ENCODE measurements at places on chromosomes 1 and 21. TPM values are rescaled to one million over a fixed set of nuclear protein-coding genes. Genes with fewer than 3 reads are reported as not detected.
A peak's percentile ranks its signal among the peaks of the same experiment; 100 is the strongest.

- H3K4me1 ChIP-seq, result no peaks in the 10 kb centered on the region
- no peak for DNase-seq
- no peak overlapping the region for H3K4me3 ChIP-seq
- H3K36me3 ChIP-seq, result no peaks in the 10 kb centered on the region
These were observed 382.2 kb downstream of the NTNG1 start for GRCh38 chr1:107523061-107523460.

DNA sequence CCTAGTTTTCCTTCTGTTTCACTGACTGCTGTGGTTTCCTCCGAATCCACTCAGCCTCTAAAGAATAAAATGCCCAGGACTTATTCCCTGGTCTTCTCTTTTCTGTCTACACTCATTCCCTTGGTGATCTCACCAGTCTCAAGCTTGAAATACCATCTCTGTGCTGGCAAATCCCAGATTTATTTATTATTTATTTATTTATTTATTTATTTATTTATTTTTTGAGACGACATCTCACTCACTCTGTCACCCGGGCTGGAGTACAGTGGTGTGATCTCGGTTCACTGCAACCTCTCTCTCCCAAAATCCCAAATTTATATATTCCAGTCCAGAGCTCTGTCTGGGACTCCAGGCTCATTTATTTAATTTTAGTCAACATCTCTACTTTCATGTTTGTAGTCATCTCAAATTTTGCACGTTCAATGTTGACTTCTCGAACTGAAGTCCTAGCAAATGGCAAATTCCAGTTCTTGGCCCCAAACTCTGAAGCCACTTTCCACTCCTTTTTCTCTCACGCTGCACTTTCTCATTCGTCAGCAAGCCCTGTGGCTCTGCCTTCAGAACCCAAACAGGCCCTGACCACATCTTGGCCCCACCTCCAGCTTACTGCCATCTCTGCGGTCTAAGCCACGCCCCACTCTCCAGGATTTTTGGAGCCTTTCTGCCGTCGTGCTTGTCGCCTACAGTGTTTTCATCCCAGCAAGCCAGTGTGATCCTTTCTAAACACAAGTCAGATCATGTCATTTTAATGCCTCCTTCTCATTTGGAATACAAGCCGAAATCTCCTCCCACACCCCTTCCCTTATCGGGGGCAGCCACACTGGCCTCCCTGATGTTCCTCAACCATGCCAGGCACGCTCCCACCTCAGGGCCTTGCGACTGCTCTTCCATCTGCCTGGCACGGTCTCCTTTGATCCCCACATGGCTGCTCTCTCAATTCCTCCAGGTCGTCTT is 14.2 kb upstream of the TENT5B start:
- H3K27me3 ChIP-seq, result no peaks in the 10 kb centered on the region
- peak; percentile 90 for DNase-seq
- H3K36me3 ChIP-seq, result no peaks in the 10 kb centered on the region
- H3K4me3 ChIP-seq, result no peak overlapping the region

DNA sequence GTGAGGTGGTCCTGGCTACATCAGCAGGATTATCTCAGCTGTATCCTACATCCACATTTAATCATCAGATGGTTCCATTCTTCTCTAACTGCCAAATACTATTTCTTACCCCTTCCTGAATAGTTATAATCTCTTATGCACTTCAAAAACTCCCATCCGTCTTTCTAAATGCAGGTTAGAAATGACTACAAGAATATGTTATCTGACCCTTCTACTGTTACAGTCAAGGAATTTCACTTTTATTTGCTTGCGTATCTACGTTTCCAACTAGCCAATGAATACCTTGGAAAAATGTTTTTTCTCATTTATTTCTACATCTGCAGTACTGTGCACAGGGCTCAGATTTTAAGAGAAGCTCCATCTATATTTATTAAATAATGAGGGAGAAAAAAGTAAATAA is 709.9 kb downstream of the KCNT2 start:
- no peaks in the 10 kb centered on the region for H3K27me3 ChIP-seq
- H3K27ac ChIP-seq, result no peak overlapping the region
- H3K4me1 ChIP-seq, result no peaks in the 10 kb centered on the region
- DNase-seq, result no peak
- no peaks in the 10 kb centered on the region for H3K36me3 ChIP-seq
- H3K4me3 ChIP-seq, result no peak overlapping the region

- H3K4me1 ChIP-seq, result no peaks in the 10 kb centered on the region
- no peak for DNase-seq
- no peak overlapping the region for H3K27ac ChIP-seq
- no peaks in the 10 kb centered on the region for H3K27me3 ChIP-seq
- no peak overlapping the region for H3K4me3 ChIP-seq
These were observed 27.9 kb downstream of the EDARADD start for GRCh38 chr1:236421850-236422516.

DNA sequence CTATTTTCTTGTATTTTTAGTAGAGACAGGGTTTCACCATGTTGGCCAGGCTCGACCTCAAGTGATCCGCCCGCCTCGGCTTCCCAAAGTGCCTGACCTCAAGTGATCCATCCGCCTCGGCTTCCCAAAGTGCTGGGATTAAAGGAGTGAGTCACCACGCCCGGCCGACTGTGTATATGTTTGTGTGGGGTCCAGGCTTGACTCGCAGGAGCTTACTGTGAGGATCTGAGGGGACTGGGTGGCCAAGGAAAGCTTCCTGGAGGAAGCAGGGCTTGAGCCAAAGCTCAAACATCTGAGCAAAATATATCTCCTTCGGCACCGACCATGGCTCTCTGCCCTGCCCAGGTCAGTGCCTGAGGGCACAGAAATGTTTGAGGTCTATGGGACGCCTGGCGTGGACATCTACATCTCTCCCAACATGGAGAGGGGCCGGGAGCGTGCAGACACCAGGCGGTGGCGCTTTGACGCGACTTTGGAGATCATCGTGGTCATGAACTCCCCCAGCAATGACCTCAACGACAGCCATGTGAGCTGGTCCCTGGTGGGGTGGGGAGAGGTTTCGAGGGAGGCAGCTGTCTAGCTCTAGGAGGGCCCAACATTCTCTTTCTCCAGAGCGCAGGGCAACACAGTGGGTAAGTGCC is 10.5 kb downstream of the PADI3 start:
- no peaks in the 10 kb centered on the region for H3K36me3 ChIP-seq
- no peak for DNase-seq
- H3K4me3 ChIP-seq, result no peak overlapping the region
- H3K4me1 ChIP-seq, result no peaks in the 10 kb centered on the region
- no peak overlapping the region for H3K27ac ChIP-seq

- no peaks in the 10 kb centered on the region for H3K27me3 ChIP-seq
- no peak for DNase-seq
- H3K4me1 ChIP-seq, result peaks cover 3% of the 10 kb centered on the region
- H3K36me3 ChIP-seq, result no peaks in the 10 kb centered on the region
These were observed 2.1 kb upstream of the S100A2 start for GRCh38 chr1:153567621-153568366.

GRCh38 chr1:43381612-43382011 is 8.0 kb downstream of the MED8 start:
- no peaks in the 10 kb centered on the region for H3K27me3 ChIP-seq
- H3K36me3 ChIP-seq, result peaks cover 19% of the 10 kb centered on the region
- DNase-seq, result no peak
- no peak overlapping the region for H3K4me3 ChIP-seq

DNA sequence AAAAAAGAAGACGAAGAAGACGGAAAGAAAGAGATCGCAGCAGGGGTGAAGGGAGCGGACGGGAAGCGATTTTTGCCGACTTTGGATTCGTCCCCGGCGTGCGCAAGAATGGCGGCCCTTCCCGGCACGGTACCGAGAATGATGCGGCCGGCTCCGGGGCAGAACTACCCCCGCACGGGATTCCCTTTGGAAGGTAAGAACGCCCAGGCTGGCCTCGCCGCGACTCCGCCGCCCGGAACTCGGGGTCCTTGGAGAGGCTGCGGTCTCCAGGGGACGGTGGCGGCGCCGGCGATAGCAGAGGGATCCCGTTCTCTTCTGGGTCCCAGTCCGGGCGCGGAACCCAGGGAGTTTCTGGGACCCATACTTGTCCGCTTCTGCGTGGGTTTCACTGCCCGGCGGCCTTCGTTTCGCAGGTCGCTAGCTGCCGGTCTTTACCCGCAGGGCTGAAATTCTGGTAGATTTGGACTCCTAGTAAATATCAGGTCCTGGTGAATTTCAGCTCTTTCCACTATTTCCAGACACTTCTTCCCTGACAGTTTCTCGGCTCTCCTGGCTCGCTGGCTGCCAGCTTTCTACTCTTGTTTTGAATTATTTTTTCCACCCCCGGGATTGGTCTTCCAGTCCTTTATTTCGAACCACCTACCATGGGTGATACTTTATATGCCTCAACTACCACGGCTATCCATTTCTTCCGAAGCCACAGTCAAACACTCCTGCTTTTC is 1.0 kb downstream of the PAX7 start:
- H3K4me3 ChIP-seq, result no peak overlapping the region
- peaks cover 4% of the 10 kb centered on the region for H3K4me1 ChIP-seq
- no peak overlapping the region for H3K27ac ChIP-seq
- no peaks in the 10 kb centered on the region for H3K36me3 ChIP-seq
- H3K27me3 ChIP-seq, result peaks cover 67% of the 10 kb centered on the region

DNA sequence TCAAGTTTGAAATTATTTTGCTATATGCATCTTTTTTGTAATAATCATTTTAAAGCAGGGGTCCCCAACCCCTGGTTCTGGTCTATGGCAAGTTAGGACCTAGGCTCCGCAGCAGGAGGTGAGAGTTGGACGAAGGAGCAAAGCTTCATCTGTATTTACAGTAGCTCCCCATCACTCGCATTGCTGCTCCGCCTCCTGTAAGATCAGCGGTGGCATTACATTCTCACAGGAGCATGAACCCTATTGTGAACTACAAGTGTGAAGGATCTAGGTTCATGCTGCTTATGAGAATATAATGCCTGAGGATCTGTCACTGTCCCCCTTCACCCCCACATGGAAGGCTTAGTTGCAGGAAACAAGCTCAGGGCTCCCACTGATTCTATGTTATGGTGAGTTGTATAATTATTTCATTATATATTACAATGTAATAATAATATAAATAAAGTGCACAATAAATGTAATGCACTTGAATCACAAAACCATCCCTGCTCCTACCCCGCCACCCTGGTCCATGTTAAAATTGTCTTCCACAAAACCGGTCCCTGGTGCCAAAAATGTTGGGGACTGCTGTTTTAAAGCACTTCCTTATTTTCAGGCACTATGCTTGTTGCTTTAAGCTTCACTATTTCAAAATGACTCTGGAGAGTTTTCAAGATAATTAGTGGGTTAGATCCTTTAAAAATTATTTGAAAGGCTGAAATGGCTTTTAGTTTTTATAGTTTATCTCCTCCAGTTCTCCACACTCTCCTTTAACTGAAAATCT is 74.8 kb downstream of the PLA2G4A start:
- H3K27ac ChIP-seq, result no peak overlapping the region
- no peak for DNase-seq
- H3K27me3 ChIP-seq, result no peaks in the 10 kb centered on the region
- no peaks in the 10 kb centered on the region for H3K4me1 ChIP-seq

DNA sequence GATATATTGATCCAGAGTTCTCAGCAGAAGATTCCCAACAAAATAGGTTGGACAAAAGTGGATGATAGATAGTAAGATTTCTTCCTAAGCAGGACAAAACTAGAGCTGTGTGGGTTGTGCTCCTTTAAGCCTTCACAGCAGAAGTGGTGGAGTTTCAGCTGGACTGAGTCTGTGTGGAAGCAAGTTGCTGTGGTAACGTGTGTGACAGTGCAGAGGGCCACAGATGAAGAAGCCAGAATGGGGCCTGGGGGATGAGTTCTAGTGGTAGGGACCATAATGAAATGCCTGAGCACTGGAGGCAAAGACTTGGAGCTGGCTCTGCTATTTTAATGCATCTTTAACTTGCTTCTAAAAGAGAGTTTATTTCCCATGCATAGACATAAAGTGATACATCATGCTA is 238.7 kb upstream of the POGK start:
- no peak for DNase-seq
- no peaks in the 10 kb centered on the region for H3K4me1 ChIP-seq
- no peak overlapping the region for H3K4me3 ChIP-seq
- H3K36me3 ChIP-seq, result no peaks in the 10 kb centered on the region
- H3K27ac ChIP-seq, result no peak overlapping the region

GRCh38 chr1:10181154-10181553 is 29.2 kb upstream of the KIF1B start:
- no peaks in the 10 kb centered on the region for H3K27me3 ChIP-seq
- no peaks in the 10 kb centered on the region for H3K4me1 ChIP-seq
- no peak for DNase-seq
- no peak overlapping the region for H3K4me3 ChIP-seq
- peaks cover 9% of the 10 kb centered on the region for H3K36me3 ChIP-seq
- H3K27ac ChIP-seq, result no peak overlapping the region

DNA sequence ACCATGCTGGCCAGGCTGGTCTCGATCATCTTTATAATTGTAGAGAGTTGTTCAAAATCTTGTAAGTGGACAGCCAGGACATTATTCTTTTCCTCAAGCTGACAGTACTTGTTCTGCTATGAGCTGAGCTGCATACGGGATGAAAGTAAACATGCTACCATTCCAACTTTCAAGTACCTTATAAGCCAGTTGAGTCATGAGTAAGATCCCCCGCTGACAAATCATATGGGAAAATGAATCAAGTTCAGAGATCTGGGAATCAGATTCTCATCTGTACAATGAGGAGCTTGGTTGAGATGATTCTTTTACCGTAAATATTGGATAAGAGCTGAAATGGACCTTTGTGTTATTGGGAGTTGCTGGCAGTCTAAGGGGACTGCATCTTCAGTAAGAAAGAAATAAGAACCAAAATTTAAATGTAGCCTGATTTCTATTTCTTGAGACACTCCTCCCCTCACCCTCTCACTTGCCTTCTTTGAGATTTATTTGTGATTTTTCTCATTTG is 62.7 kb downstream of the CENPF start:
- H3K27me3 ChIP-seq, result no peaks in the 10 kb centered on the region
- no peak overlapping the region for H3K27ac ChIP-seq
- H3K4me1 ChIP-seq, result no peaks in the 10 kb centered on the region
- H3K4me3 ChIP-seq, result no peak overlapping the region
- H3K36me3 ChIP-seq, result no peaks in the 10 kb centered on the region

FCAMR gene
- 2.3 TPM for total RNA-seq

GSTM5 gene
- 4.2 TPM for total RNA-seq

COL6A1 gene
- 163 TPM for total RNA-seq

DYNLT5 gene
- 1.2 TPM for total RNA-seq

KRTAP7-1 gene
- not detected for total RNA-seq

CACNA1E gene
- 4.1 TPM for total RNA-seq

HSD3B1 gene
- total RNA-seq, result not detected

IGSF3 gene
- 30.4 TPM for total RNA-seq
